Mesenchymal stem cell (in vitro differentiated cells and primary cell): ENCODE measurements at places on chromosomes 5 and 9.

DNA sequence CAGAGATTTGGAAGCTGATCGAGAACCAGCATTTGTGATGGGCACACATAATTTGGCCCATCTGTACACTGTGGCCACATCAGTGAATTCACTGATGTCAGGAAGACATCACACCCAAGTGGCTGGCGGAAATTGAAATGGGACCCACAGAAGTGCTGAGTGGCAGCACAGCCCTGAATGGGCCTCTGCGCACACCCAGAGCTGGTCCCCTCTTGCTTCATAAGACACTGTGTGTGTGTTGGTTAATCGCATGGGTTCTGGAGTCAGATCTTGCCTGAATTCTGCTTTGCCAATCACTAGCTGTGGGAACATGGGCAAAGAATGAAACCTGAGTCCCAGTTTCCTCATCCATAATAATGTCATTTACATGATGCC is 72.2 kb downstream of the PCSK5 start:
- H3K4me3 ChIP-seq, result no peak overlapping the region
- no peak overlapping the region for H3K27ac ChIP-seq

GRCh38 chr9:130664251-130665028 is at the start of gene PRDM12:
Gene PRDM12, plus strand, starts transcription at chr9:130664594. Its CDS starts 60 bp downstream, at chr9:130664654.
- H3K36me3 ChIP-seq, result no peaks in the 10 kb centered on the region
- H3K27me3 ChIP-seq, result peaks cover 87% of the 10 kb centered on the region
- no peak for DNase-seq

DNA sequence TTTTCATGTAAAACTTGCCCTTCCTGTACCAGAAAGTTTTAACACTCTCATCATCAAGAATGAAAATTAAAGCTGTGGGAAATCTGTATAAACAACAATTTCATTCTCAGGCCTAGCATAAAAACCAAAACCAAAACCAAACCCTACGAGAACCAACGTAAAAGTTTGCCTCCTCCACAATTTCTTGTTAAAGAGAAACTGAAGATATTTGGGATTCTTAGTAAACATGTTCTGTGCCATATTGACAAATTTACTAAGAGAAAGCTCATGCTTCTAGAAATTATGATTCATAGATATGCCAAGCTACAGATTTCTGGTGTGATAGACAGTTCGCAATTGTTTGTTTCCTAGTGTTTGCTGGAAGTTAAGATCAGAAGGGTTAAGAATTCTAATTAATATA is 801.0 kb upstream of the NUDT12 start:
- DNase-seq, result no peak
- H3K27ac ChIP-seq, result no peak overlapping the region
- no peaks in the 10 kb centered on the region for H3K36me3 ChIP-seq
- H3K27me3 ChIP-seq, result no peaks in the 10 kb centered on the region
- no peaks in the 10 kb centered on the region for H3K4me1 ChIP-seq

DNA sequence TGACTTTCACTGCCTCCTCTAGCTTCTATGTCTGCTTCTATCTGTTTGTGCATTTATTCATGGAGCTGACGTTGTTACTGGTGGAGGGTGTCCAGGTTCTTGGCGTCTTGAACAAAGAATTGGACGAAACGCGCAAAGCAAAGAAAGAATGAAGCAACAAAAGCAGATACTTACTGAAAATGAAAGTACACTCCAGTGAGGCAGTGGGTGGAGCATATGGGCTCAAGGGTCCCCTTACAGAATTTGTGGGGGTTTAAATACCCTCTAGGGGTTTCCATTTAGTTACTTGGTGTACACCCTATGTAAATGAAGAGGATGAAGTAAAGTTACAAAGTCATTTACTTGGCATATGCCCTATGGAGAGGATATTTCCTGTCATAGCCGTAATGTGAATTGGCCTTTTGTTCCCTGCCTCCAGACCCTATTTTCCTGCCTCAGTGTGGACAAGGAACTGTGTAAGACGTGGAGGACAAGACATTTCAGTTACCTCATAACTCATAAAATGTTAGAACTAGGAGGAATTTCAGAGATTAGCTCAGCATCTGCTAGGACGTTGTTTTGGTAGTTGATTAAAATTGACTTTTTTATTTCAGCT is 3.1 kb downstream of the POLR3G start:
- DNase-seq, result peak; percentile 9
- H3K36me3 ChIP-seq, result no peaks in the 10 kb centered on the region
- peaks cover 9% of the 10 kb centered on the region for H3K4me1 ChIP-seq
- peak overlapping the region; percentile 40 for H3K4me3 ChIP-seq
- H3K27me3 ChIP-seq, result no peaks in the 10 kb centered on the region

DNA sequence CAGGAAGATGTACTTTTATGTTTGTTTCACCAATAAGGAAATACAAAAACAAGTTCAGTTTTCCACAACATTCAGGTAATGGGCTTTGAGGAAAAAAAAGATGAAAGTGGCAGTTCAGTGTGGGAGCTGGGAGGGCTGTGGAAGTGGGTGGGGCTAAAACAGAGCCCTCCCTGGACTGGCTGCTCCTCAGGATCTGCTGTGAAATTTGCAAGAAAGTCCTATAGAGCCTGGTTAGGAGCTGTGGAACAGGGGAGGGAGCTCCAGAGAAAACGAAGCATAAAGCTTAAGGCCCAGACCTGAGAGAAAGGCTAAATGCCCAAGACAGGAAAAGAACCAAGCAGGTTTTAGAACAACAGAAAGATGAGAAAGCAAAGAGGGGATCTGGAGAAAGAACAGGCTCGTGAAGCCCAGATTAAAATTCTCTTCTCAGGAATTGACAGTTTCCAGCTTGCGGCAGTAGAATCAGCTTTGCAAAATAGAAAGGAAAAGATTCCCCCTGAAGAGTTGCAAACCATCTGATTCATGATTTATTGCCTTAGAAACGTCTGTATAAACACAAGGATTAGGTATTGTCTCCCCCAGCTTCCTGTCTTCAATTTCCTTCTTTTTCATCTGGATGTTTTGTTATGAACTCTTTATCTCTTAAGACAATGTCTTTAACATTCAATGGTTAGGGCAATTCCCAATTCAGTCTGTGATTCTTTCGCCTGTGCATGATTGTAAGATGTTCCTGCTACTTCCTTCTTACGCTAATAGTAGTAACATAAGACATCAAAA is 26.3 kb upstream of the CRHBP start:
- peak; percentile 30 for DNase-seq
- no peaks in the 10 kb centered on the region for H3K4me1 ChIP-seq
- peaks cover 53% of the 10 kb centered on the region for H3K27me3 ChIP-seq
- H3K4me3 ChIP-seq, result no peak overlapping the region
- H3K36me3 ChIP-seq, result no peaks in the 10 kb centered on the region

DNA sequence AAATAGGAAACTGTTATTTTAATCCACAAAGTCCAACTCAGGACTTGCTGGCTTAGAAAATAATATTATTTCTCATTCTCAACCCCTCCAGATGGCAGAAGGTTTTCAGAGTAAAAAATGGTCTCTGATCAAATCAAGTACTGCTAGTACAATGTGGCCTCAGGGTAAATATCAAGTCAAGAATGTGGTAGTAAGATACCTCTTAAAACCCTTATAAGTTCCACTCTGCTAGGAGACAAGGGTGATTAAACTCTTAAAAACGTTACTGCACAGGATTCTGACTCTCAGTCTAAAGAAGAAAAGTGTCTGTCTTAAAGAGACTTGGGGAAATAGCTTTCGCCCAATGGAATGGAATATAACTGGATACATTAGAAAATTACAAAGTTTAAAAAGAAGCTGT is 120.8 kb upstream of the PDE4D start:
- no peaks in the 10 kb centered on the region for H3K4me1 ChIP-seq
- H3K4me3 ChIP-seq, result no peak overlapping the region
- no peak for DNase-seq
- no peak overlapping the region for H3K27ac ChIP-seq
- no peaks in the 10 kb centered on the region for H3K36me3 ChIP-seq

DNA sequence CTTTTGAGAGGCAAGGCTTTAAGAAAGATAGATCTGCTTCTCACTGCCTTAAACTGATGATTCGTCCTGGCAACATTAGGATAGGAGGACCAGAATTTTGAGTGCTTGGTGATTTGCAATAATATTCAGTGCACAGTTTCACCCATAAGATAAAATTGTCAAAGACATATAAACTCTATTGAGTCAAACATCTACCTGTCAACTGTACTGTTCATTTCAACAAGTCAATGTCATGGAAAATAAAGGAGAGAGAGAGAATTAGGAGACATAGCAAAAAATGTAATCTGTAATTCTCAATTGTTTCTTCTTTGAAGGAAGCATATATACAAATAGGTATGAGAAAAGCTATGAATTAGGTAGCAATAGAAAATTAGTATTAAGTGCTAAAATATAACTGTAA is 237.2 kb downstream of the CDH12 start:
- no peaks in the 10 kb centered on the region for H3K27me3 ChIP-seq
- no peak for DNase-seq
- H3K36me3 ChIP-seq, result no peaks in the 10 kb centered on the region
- H3K4me1 ChIP-seq, result no peaks in the 10 kb centered on the region
- H3K27ac ChIP-seq, result no peak overlapping the region
- H3K4me3 ChIP-seq, result no peak overlapping the region

GRCh38 chr5:116510517-116510916 is 64.1 kb downstream of the SEMA6A start:
- peak; percentile 49 for DNase-seq
- H3K36me3 ChIP-seq, result no peaks in the 10 kb centered on the region
- no peaks in the 10 kb centered on the region for H3K27me3 ChIP-seq
- peaks cover 2% of the 10 kb centered on the region for H3K4me1 ChIP-seq
- no peak overlapping the region for H3K27ac ChIP-seq

DNA sequence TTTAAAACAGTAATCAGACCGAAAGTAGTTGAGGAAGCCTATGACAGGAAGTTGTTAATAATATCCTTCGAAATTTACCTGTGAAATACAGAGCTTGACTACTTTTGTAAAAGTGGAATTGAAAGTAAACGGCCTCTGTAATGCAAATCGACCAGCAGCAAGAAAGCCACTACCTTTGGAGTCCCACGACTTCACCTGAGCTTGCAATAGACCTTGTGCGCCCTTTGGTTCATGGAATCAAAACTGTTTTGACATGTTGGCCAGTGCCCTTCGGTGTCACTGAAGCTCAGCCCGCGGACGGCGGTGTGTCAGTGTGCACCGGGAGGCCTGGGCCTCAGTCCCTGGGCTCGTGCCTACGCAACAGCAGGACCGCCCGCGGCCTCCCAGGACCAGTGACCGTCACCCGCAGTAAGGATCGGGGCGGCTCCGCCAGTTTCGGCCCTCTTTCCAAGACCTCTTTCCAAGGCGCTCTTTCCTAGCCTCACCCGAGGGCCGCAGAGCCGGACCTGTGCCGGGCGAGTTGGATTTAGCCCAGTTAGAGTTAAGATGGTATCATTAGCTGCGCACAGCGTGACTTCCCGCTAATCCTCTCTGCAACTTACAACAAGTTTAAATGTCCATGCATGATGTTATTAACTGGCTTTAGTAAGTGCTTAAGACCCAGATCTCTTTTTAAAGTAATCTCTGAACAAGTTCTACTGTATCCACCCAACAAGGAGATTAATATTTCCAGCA is 223.3 kb downstream of the MEF2C start:
- H3K4me3 ChIP-seq, result no peak overlapping the region
- DNase-seq, result no peak
- H3K4me1 ChIP-seq, result peaks cover 14% of the 10 kb centered on the region
- H3K27ac ChIP-seq, result no peak overlapping the region

GRCh38 chr9:33452828-33453271 is 5.5 kb upstream of the AQP3 start:
- H3K27me3 ChIP-seq, result peaks cover 12% of the 10 kb centered on the region
- peak; percentile 83 for DNase-seq
- no peaks in the 10 kb centered on the region for H3K36me3 ChIP-seq
- H3K4me3 ChIP-seq, result no peak overlapping the region
- peaks cover 11% of the 10 kb centered on the region for H3K4me1 ChIP-seq
- no peak overlapping the region for H3K27ac ChIP-seq

- H3K27ac ChIP-seq, result no peak overlapping the region
- no peaks in the 10 kb centered on the region for H3K27me3 ChIP-seq
- H3K4me1 ChIP-seq, result no peaks in the 10 kb centered on the region
- no peaks in the 10 kb centered on the region for H3K36me3 ChIP-seq
- peak overlapping the region; percentile 42 for H3K4me3 ChIP-seq
These were observed 2117.6 kb downstream of the MAT2B start for GRCh38 chr5:165622864-165623536.

DNA sequence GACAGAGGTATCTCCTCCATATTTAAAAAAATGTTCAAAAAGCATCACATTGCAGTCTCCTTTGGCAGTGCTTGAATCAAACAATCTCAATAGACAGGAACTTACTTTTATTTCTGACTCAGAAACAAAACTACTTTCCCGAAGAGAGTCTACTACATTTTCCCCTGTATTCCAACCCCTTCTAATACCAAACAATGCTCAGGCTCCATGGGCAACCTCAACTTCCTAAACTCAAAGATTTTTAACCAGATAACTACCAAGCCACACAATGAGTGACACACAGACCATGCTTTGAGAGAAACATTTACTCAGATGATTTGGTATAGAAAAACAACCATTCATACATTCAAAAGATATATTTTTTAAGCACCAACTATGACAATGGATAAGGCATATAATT is 70.5 kb downstream of the APBA1 start:
- no peak overlapping the region for H3K27ac ChIP-seq
- no peak overlapping the region for H3K4me3 ChIP-seq
- H3K27me3 ChIP-seq, result no peaks in the 10 kb centered on the region
- DNase-seq, result no peak
- no peaks in the 10 kb centered on the region for H3K36me3 ChIP-seq

GRCh38 chr5:179800071-179800695 is 6.4 kb downstream of the LTC4S start:
- no peak for DNase-seq
- H3K4me3 ChIP-seq, result no peak overlapping the region
- H3K36me3 ChIP-seq, result peaks cover 51% of the 10 kb centered on the region
- H3K4me1 ChIP-seq, result peaks cover 44% of the 10 kb centered on the region
- no peaks in the 10 kb centered on the region for H3K27me3 ChIP-seq

- H3K27me3 ChIP-seq, result no peaks in the 10 kb centered on the region
- DNase-seq, result no peak
- no peaks in the 10 kb centered on the region for H3K4me1 ChIP-seq
- no peak overlapping the region for H3K4me3 ChIP-seq
- H3K36me3 ChIP-seq, result no peaks in the 10 kb centered on the region
These were observed 10.3 kb upstream of the ANKHD1 start for GRCh38 chr5:140391312-140391711.

DNA sequence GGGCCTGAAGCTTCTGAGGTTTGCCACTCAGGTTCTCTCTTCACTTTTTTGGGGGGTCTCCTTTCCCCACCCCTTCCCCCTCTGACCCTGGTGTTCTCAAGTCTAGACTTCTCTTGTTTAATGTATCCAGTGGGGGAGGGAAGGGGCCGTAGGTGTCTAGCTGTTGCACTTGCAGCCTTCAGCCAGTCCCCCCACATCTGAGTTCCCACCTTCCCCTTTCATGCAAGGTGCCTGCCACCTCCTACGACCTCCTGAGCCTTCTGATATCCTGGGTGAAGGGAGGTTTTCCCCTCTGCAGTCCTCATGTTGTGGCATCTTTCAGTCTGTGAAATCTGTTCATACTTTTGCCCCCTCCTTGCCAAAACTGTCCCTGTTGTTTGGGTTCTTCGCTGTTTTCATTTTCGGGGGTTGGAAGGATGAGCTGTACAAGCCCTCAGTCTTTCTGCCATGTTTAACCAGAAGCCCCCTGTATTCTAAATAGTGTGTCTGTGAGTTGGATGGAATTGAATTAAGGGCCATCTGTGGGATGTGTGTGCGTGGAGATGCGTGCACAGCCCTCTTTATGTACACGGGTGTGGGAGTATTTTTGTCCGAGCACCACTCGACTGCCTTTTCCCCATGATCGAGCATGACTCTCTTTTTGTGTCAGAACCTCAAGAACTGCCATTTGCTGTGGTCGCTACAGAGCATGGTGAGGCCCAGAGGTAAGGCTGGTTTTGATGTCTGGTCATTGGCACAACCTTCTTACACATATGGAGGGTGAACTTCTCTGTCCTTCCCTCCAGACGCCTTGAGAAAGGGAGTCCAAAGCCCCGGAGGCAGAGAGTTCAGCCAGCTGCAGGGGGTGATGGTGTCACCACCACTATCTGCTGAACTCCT is 23.6 kb downstream of the PRRC2B start:
- H3K27me3 ChIP-seq, result no peaks in the 10 kb centered on the region
- no peak for DNase-seq
- peak overlapping the region; percentile 2 for H3K27ac ChIP-seq
- H3K4me3 ChIP-seq, result no peak overlapping the region
- H3K4me1 ChIP-seq, result peaks cover 40% of the 10 kb centered on the region
